8988T (cell line): ENCODE measurements at places on chromosomes 12 and 14.

GRCh38 chr14:77843195-77843594 is 43.3 kb downstream of the ADCK1 start:
- DNase-seq: no peak

GRCh38 chr12:92444763-92445162 is 258.0 kb upstream of the PLEKHG7 start:
- DNase-seq: no peak

DNA sequence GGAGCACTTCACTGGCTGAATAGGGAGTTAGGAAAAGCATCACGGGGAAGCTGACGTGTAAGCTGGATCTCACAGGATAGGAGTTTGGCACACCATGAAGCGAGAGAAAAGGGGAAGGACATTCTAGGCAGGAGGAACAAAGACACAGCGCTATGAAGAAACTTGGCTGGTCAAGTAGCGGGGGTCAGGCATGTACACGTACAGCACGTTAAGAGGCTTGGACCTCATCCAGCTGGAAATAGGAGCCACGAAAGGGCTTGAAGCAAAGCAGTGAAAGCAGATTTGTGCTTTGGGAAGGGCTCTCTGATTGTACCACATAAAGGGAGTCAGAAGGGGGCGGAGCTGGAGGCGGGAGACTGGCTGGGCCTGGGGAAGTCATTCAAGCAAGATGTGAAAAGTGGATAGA is 19.6 kb upstream of the GALNT8 start:
- DNase-seq: no peak

- DNase-seq: no peak
Measured at GRCh38 chr14:30698463-30698862, 76.3 kb downstream of the SCFD1 start.

- peak; percentile 20 for DNase-seq
Measured at GRCh38 chr14:71932229-71932981, at the start of gene RGS6. RGS6 (plus strand) TSS chr14:71932429.

- no peak for DNase-seq
Measured at GRCh38 chr12:100254876-100255275, 12.0 kb downstream of the DEPDC4 start.

GRCh38 chr14:46399049-46399448 is 252.5 kb downstream of the RPL10L start:
- DNase-seq: no peak
